Coronary artery (tissue), 2 donors: ENCODE measurements at places on chromosomes 5 and 9.

- DNase-seq = no peak
These were observed 42.0 kb downstream of the SUB1 start for GRCh38 chr5:32627219-32627870.

DNA sequence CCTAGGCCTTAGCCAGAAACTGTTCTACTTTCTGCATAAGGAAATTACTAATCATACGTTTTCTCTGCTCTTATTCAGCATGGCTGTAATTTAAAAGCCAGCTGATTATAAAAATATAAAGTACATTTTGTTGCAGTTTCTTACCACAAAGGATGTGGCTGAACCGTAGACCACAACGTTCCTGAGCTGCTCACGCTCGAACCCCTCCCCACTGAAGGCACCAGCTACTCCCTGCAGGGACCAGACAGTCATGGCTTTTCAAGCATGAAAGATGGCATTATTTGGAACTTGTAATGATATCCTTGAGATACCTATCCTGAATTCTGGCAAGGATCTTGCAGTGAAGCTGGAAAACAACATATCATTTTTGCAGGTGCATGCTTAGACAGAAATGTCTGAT, 91.8 kb upstream of the DMRT1 start:
- no peak for DNase-seq

DNA sequence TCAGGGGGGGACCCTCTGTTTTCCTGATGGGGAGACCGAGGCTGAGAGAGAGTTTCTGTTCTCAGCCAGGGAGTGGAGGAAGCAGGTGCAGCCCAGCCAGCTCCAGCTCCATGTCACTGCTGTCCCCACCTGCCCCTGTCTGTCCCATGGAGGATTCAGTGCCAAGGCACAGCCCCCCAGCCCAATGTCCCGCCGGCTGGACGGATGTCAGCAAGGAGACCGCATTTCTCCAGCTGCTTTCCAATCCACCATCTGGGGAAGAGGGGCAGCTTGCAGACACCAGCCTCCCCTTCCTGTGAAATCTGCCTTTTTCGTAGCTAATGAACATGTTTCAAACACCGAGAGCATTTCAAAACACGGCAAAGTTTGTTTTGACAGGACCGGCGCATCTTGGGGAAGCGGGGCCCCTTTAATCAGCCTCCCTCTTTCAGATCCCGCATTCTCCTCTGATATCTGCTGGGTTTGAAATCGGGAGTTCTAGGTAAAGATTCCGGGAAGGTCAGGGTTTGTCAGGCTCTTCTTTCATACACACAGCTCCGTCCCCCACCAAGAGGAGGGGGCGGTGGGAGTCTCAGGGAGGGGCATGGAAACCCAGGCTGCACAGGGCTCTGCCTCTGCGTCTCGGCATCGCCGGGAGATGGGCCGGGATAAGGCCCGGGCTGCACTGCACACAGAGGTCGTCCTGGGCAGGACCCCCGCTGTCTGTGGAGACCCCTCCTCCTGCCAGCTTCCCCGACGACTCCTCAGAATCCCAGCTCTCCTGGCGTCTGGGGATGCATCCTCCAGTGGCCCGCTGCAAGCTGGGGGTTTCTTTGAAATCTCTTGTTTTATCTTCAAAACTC, 74.8 kb downstream of the NEK6 start:
- no peak for DNase-seq

- DNase-seq = no peak
These were observed 2.9 kb upstream of the ZMYND19 start for GRCh38 chr9:137593176-137593575.

DNA sequence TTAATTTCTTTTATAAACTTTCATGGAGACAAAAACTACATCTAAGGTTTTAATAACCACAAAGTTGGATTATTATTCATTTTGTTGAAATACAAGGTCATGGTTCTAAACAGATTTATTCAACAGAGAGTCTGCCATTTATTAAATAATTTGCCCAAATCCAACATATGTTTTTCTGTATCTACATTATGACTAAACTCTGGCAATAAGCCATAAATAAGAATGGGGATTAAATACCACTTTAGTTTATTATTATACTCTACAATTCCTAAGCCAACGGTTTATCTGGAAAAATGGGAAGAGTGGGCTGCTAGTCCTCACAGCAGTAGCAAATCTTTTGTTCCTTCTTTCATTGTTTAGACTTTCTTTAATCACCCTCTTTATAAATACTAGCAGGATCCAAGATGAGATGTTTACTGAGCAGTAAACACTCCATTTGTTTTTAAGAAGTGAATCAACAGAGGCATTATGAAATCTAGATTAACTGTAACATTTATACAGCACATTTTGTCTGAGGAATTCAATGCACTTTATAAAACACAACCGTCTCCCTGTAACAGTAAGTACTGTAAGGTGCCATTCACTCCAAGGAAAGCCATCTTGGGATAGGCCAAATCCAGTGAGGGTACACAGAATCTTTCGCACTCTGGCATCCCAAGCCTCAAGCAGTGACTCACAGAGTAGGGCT, 89.7 kb downstream of the DROSHA start:
- DNase-seq = no peak

DNA sequence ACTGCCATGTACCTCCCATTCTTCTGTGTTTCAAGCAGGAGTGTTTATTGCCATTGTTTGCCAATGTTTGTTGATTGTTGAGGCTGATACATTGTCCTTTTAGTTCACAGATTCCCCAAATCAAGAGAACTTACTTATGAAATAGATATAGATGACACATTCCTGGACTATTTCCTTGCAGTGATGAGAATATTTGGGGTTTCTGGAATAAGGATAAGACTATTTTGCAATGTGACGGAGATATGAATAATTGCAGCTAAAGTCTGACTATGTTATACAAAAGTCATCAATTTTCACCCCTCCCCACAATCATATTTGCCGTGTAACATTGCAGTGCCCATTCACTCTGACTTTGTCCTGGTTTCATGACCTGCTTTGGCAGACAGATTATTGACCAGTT, 460.8 kb downstream of the CDH10 start:
- DNase-seq = no peak

- no peak for DNase-seq
These were observed 375.3 kb upstream of the DAB2 start for GRCh38 chr5:39800042-39800601.

DNA sequence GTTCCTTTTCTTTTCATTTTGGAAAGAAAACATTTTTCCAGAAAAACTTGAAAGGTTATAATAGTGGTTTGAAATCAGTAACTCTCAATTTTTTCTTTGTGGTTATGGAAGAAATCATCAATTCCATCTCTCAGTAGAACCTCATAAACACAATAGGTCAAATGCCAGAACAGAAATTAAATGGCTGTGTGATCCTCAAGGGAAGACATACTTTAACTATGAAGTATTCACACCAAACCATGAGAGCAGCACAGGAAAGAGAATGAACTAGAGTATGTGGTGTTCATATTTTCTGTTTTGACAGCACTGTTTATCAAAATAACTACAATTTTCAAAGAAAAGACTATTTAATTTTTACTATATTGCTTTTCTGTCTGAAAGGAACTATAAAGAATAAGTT, 29.7 kb upstream of the EFNA5 start:
- DNase-seq = no peak

- DNase-seq = no peak
These were observed 63.0 kb downstream of the PCDH1 start for GRCh38 chr5:141815051-141815795.
